ENCODE measurements at places on chromosomes 7 and 10. TPM values are rescaled to one million over a fixed set of nuclear protein-coding genes. Genes with fewer than 3 reads are reported as not detected.

DNA sequence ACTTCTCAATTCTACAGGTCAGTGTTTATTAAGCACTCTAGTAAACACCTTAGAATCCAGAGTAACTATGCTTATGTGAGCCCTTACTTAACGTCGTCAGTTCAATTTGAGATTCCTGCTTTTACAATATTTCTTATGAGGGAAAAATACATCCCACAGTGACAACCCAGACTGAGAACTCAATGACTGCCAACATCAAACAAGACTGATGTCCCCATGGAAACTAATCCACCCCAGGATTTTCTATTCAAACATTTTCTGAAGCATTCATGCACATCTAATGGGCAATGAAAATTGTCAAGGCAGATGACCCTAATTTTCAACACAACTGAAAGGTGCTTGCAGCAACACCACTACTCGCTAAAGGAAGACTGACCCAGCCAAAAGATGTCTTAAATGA lies 67.0 kb downstream of the ATE1 start:
- H3K4me1 ChIP-seq, result peaks cover 7% of the 10 kb centered on the region
- peaks cover 10% of the 10 kb centered on the region for H3K36me3 ChIP-seq
- DNase-seq, result no peak
- H3K27me3 ChIP-seq, result no peaks in the 10 kb centered on the region
- no peak overlapping the region for H3K27ac ChIP-seq

DNA sequence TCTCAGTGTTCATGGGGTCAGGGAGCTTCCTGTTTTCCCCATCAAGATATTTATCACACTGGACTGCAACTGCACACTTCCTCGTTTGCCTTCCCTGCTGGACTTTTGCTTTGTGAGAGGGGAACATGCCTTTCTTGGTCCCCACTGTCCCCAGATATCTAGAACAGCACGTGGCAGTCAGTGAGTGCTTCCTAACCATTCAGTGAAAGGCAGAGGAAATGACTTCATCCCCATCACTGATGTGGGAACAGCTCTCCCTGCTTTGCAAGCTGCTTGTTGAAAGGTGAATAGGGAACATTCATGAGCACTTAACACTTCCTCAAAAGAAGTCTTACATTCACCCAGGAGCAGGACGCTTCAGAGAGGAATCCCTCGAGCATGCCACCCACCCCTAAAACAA lies 135.4 kb downstream of the MYOF start:
- H3K4me3 ChIP-seq, result no peak overlapping the region
- no peaks in the 10 kb centered on the region for H3K36me3 ChIP-seq
- DNase-seq, result no peak
- H3K27ac ChIP-seq, result no peak overlapping the region
- H3K27me3 ChIP-seq, result peaks cover 15% of the 10 kb centered on the region
- no peaks in the 10 kb centered on the region for H3K4me1 ChIP-seq

DNA sequence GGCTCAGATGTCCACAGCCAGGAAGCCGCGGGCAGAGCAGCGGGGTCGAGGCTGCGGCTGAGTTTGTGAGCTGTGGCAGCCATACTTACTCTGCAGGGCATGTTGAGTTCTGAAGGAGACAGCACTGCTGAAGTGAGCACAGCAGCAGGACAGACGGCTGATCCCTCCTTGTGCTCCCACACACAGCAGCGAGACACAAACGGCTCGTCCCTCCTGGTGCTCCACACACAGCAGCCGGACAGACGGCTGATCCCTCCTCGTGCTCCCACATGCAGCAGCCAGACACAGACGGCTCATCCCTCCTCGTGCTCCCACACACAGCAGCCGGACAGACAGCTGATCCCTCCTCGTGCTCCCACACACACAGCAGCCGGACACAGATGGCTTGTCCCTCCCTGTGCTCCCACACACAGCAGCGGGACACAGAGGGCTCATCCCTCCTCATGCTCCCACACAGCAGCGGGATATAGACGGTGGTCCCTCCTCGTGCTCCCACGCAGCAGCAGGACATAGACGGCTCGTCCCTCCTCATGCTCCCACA lies 305.1 kb downstream of the PTPRN2 start:
- H3K27me3 ChIP-seq, result no peaks in the 10 kb centered on the region
- H3K4me3 ChIP-seq, result no peak overlapping the region
- DNase-seq, result peak; percentile 25
- no peaks in the 10 kb centered on the region for H3K36me3 ChIP-seq

DNA sequence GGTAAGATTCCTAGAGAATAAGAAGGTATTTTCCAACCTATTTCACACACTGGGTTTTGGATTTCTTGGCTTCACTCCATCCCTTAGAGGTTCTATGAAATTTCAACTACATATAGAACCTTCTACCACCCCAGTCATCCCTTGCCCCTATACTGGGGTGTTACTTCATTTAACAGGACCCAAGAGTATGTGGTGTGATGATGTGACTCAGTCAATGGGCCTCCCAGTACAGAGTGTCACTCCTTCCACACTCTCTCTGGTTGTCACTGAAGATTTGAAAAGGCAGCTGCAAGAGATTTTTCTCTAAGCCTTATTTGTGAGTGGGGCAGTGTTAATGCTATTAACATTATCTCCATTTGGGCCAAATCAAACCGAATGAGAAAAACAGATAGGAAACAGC lies 33.5 kb downstream of the FGFBP3 start:
- no peak overlapping the region for H3K27ac ChIP-seq
- DNase-seq, result no peak
- no peaks in the 10 kb centered on the region for H3K27me3 ChIP-seq
- no peaks in the 10 kb centered on the region for H3K36me3 ChIP-seq
- no peak overlapping the region for H3K4me3 ChIP-seq
- H3K4me1 ChIP-seq, result no peaks in the 10 kb centered on the region

DNA sequence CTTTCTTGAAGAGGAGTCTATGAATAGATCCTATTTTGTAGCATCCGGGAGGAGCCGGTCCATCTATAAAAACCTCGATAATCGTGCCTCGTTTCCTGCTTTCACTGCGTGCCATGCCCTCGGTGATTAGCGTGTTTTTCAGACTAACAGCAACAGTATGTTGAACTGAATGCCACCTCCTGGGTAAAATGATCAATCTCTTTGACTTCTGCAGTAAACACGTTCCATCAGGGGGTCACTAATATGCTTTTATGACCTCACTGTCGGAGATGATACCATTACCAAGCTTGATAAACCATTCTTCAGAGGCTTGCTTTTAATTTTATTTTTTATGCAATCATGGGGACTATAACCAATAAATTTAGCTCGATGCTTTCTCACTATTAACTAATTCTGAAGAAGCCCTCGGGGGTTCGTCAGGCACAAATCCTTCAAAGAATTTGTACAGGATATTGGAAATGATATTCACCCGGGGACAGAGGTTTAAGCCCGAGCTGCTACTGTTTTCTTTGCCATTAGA lies 228.3 kb downstream of the ADARB2 start:
- no peak for DNase-seq
- H3K4me1 ChIP-seq, result no peaks in the 10 kb centered on the region
- H3K36me3 ChIP-seq, result no peaks in the 10 kb centered on the region
- H3K27me3 ChIP-seq, result no peaks in the 10 kb centered on the region

Gene SPAM1
- total RNA-seq, result not detected

All from natural killer cell treated with Interleukin-12 subunit alpha and Interleukin-12 subunit beta and Interleukin-15 and Interleukin-18, amount 100 ng/mL, for 72 hours (primary cell).